BJ (cell line): ENCODE measurements at places on chromosomes 2 and 18.
A peak's percentile ranks its signal among the peaks of the same experiment; 100 is the strongest.

GRCh38 chr18:6650127-6650507 is 79.4 kb upstream of the ARHGAP28 start:
- DNase-seq = no peak

DNA sequence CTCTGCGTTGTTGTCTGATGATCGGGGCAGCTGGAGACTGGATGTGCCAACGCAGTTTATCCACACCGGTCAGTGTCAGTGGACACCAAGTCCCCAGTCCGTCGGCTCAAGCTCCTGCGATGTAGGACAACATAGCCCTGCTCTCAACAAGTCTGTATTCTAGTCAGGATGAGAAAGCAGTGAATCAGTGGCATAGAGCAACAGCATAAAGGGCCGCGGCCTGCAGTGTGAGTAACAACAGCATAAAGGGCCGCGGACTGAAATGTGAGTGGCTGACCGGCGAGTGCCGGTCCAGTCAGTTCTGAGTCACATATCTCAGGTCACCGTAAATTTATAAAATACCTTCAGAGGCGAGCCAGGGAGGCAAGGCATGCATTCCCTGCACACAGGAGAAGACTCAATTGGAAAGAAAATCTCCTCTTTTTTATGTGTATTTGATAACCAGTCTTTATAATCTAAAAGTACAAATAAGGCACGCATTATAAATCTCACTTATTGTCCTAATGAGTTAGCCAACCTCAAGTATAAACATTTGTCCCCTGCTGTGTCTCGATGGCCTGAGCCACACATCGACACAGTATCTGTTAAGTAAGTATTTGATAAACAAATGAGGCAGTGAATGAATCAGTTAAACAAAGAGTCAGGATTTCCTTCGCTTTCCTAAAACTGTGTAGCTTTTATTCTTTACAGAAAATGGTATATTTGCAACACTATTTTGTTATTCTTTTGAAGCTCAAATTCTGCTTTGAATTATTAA is 33.8 kb upstream of the NFATC1 start:
- no peak for DNase-seq

DNA sequence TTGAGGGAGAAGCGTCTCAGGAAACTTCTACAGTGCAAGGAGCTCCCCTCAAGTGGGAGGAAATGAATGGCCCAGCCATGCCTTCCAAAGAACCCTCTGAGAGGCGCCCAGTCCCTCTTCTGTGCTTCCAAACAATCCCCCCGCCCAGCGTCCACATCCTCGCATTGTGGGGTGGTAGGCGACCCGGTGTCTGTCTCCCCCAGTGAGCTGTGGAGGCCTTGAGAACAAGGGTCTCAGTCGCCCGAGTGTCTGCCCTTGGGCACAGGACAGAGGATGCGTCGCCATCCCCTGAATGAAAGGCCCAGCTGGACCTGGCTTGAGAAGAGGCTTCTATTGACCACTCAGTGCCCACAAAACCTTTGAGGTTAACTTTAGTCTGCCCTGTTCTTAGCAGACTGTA is 29.7 kb downstream of the INPP5D start:
- no peak for DNase-seq

DNA sequence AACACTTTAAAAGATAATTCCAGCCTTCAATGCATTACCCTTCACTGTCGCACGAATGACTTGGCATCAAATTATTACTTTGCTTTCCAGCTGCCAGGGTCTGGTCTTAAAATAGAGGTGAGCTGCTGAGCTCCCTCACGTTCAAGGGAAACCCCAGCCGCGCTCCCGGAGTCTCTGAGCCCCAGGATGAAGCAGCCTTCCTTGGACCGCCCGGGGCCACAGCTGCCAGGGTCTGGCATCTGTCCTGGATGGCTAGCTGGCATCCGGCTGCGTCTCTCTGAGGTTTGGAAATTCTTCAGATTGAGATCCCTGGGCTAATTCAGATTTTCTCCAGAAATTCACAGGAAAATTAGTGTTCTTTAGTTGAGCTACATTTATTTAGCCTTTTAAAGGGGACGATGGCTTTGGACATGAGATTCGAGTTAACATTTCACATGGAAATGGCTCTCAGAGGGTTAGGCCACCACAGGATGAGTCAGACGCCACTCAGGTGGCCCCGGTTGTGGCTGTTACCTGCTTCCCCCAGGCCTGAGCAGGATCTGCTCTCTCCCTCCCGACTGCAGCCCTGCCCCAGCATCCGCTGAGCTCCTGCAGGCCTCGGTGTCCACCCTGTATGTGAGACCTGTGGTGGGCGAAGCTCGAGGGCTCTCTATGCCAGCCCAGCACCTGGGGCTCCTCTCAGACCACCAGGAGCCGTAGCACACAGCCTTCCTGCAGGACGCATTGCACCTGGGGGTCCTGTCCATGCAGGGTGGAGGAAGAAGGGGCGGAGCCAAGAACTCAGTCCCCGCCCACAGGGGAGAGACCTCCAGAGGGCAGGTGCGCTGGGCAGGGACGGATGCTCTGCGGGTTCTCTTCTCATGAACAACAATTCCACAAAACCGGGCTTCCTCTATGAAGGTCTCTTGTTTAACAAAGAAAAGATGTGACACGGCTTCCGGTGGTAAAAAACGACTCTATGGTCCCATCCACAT is 255.5 kb downstream of the TWIST2 start:
- DNase-seq = no peak

DNA sequence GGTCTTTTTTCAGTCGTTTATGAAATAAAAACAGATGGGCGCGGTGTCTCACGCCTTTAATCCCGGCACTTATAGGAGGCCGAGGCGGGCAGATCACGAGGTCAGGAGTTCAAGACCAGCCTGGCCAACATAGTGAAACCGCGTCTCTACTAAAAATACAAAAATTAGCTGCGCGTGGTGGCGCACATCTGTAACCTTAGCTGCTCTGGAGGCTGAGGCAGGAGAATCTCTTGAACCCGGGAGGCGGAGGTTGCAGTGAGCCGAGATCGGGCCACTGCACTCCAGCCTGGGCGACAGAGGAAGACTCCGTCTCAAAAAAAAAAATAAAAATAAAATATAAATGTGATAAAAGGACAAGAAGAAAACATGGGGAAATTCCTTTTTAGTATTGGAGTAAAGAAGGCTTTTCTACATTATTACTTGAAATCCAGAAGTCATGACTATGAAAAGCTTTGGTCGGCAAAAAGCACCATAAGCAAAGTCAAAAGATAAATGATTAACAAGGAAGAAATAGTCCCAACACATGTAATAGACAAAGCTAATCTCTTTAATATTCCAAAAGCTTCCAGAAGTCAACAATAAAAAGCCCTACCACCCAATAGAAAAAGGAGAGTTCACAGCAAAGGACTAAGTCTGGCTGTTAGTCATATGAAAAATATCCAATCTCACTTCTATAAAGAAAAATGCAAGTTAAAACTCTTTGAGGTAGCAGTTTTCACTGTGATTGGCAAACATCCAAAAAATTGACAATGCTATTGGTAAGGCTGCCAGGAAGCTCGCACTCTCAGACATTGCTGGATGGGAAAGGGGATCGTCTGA is 1.4 kb upstream of the FAM168B start:
- DNase-seq = no peak

- no peak for DNase-seq
Measured at GRCh38 chr2:62740221-62740620, 34.7 kb downstream of the EHBP1 start.

DNA sequence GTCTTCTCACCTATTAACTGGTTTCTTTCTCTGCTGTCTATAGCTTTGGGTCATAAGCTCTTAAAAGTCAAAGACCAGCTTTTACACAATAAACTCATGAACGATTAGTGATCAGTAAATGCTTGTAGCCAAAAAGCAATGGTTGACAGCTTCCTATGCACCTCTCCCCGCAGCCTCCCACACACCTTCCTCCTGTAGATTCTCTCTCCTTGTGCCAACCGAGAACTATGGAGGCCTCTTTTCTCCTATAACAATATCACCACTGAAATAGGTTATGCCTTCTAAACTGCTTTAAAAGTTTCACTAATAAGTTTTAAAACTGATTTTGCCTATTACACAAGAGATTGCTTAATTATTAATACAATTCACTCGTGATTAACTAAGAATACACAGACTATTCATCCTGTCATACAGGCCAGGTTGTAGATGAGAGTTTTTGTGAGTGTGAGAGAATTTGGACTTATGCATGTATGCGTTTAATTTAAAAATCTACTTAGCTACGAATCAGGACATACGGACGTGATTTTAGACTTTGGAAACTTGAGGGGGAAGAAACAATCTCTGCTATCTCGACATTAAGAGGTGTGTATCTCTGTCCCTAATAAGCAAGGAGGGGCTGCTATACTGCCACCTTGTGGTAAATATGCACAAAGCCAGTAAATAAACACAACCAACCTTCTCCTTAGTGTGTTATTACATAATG is 229.1 kb upstream of the RBBP8 start:
- DNase-seq = no peak

DNA sequence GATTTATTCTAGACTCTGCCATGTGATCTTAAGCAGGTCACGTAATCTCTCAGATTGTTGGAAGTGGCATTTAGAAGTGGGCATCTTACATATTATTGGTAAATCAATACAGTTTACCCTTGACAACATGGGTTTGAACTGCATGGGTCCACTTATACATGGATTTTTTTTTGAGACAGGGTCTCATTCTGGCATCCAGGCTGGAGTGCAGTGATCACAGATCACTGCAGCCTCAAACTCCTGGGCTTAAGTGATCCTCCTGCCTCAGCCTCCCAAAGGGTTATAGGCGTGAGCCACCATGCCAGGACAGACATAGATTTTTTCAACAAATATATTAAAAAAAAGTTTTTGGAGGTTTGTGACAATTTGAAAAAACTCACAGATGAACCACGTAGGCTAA is 144.7 kb downstream of the OTX1 start:
- DNase-seq = no peak

DNA sequence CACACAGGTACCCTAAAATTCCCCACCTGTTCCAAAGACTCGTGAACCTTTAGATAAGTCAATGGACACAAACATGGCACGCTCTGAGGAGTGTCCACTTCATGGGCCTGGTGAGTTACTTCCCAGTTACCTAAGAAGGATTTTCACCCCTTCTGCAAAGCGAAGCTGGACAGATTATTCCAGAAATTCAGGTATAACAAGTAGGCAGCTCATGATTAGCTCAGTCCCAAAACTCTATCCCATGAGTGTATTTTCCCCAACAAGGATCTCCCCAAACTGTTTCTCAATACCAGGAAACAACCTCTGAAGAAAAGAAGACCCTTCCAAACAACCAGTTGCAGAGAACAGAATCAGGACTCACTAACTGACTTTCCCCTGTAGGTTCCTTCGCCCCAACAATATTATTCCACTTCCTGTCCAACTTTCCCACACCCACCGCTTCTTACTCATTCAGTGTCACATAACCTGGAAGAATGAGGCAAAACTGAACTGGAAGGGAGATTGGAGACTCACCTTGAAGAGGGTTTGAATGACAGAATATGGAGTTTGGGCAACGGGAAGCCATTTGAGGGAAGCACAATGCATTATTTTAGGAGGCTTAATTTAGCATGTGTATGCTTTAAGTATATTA is 120.1 kb downstream of the ANTXR1 start:
- no peak for DNase-seq

GRCh38 chr2:42964439-42965083 is 172.2 kb upstream of the HAAO start:
- DNase-seq = peak; percentile 85

- DNase-seq = no peak
Measured at GRCh38 chr2:196168181-196168580, 3.2 kb downstream of the STK17B start.

DNA sequence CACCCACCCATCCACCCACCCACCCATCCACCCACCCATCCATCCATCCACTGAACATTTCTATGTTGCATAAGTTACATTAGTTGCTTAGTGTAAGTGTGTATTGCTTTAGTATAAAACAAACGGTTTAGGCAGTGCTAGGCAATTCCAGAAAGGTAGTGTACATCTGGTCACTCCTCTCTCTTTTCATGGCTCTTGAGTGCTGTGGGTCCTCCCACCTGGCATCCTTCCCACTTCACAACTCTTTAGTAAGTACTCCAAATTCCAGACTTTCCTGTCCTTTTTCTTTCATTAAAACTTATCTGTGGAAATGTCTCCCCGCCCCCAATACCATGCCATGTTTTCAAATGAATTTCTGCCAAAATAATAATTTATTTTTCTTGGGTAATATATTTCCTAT is 122.5 kb downstream of the PLEKHM3 start:
- no peak for DNase-seq

DNA sequence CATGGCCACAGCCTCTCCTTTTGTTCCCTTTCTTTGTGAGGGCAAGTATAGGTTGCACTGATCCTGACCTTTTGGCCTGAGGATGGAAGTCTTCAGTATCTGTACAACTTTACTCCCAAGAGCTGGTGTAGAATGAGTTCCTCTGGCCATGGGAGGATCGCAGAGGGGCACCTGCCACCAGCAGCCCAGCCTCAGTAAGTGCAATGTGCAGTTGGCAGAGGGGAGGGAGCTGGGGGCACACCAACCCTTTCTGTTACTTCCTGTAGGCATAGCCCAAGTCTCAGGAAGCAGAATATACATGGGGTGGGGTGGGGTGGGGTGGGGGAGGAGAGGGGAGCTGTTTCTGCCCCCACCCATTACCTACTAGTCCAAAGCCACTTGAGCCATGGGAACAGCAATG is 65.1 kb upstream of the AQP4 start:
- DNase-seq = no peak

DNA sequence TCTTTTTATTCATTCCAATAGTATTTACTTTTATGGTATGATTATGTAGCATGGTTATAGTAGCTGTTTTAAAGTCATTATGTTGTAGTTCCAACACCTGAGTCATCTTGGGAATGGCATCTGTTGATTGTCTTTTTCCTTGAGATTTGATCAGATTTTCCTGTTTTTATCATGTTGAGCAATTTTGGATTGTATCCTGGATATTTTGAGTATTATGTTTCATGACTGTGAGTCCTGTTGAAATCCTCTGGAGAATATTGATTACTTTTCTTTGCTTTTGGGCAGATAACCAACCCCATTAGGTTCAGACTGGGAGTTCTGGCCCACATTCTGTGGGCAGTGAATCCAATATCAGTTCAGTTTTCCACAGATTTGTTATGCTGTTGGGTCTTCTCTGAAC is 163.2 kb upstream of the SPRED2 start:
- DNase-seq = no peak

GRCh38 chr2:219509780-219510511 is 4.3 kb upstream of the ASIC4 start:
- DNase-seq = no peak

GRCh38 chr2:16763493-16763899 is 97.9 kb upstream of the CYRIA start:
- no peak for DNase-seq

GRCh38 chr2:10019602-10020400 is 23.5 kb upstream of the KLF11 start:
- DNase-seq = no peak

GRCh38 chr2:50895041-50895440 is 136.9 kb downstream of the NRXN1 start:
- DNase-seq = no peak
